ENCODE measurements at places on chromosomes 2 and 18.
A peak's percentile ranks its signal among the peaks of the same experiment; 100 is the strongest.

GRCh38 chr2:173394091-173394974 is 39.7 kb downstream of the CDCA7 start:
- DNase-seq: no peak

GRCh38 chr2:121667618-121668017 is 18.4 kb upstream of the CLASP1 start:
- no peak for DNase-seq

- DNase-seq: peak; percentile 42
Measured at GRCh38 chr2:191358325-191359025, 113.3 kb downstream of the MYO1B start.

- peak; percentile 18 for DNase-seq
Measured at GRCh38 chr2:114201781-114202180, 240.7 kb upstream of the DPP10 start.

- no peak for DNase-seq
Measured at GRCh38 chr2:40367032-40367431, 84.9 kb downstream of the SLC8A1 start.

- peak; percentile 45 for DNase-seq
Measured at GRCh38 chr2:201357221-201357620, at the start of gene FLACC1. Gene FLACC1 (minus strand): TSS chr2:201357345. CDS start chr2:201351404, 5,941 bp downstream.

- no peak for DNase-seq
Measured at GRCh38 chr2:220006152-220006621, 378.8 kb downstream of the SLC4A3 start.

GRCh38 chr2:221787561-221787960 is 215.5 kb upstream of the EPHA4 start:
- DNase-seq: no peak

DNA sequence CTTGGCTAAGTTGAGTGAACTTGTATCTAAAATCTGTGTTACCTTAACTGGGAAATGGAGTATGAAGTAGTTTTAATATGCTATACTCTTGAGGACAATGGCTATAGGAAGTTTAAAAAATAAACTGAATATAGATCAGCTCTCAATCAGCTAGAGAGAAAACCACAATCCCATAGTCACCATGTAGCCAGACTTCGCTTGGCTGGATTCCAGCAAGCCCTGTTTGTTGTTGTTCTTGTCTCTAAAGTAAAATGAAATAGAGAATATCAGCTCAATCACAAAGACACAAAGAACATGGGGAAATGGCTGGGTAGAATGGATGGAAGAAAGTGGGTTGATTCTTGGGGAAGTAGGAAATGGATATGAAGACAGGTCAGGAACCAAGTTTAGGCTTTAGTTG is 234.9 kb downstream of the PHLPP1 start:
- no peak for DNase-seq
